Melanocyte of skin (primary cell): ENCODE measurements at places on chromosomes 7 and 10. TPM values are rescaled to one million over a fixed set of nuclear protein-coding genes. Genes with fewer than 3 reads are reported as not detected.

Gene ASAH2
- 0.67 and 1.9 TPM in 2 replicates for total RNA-seq

Gene ACSL5
- under 0.01 and 2.5 TPM in 2 replicates for total RNA-seq

Gene MRPS17
- total RNA-seq, result 16.5 and 17.0 TPM in 2 replicates

Gene NPFFR1
- not detected in 2 replicates for total RNA-seq

Gene PHF14
- total RNA-seq, result 26.6 and 34.1 TPM in 2 replicates

Gene PCDH15
- not detected in 2 replicates for total RNA-seq

Gene CTAGE6
- total RNA-seq, result not detected in 2 replicates

Gene COL13A1
- under 0.01 TPM in 1 of 2 replicates, not detected in the other for total RNA-seq

Gene RSPH10B2
- under 0.01 and 0.34 TPM in 2 replicates for total RNA-seq

Gene PRLHR
- not detected in 2 replicates for total RNA-seq

Gene CPA2
- not detected in 2 replicates for total RNA-seq

Gene GLI3
- 5.2 and 5.5 TPM in 2 replicates for total RNA-seq

Gene ZNF789
- total RNA-seq, result 8.6 and 16.0 TPM in 2 replicates

Gene GHRHR
- total RNA-seq, result not detected in 2 replicates

Gene TET1
- total RNA-seq, result 4.8 and 9.5 TPM in 2 replicates

Gene ZPBP
- total RNA-seq, result not detected in 2 replicates

Gene PRR15
- not detected in 2 replicates for total RNA-seq

Gene GTPBP4
- total RNA-seq, result 51.0 and 56.6 TPM in 2 replicates

Gene CADPS2
- 3.0 and 22.2 TPM in 2 replicates for total RNA-seq

Gene GPR146
- 2.1 and 2.5 TPM in 2 replicates for total RNA-seq

Gene FAM241B
- total RNA-seq, result 0.31 TPM in 1 of 2 replicates, not detected in the other

Gene UTF1
- total RNA-seq, result not detected in 2 replicates

Gene TFPI2
- 3.4 and 7.3 TPM in 2 replicates for total RNA-seq

Gene GNGT1
- total RNA-seq, result not detected in 2 replicates

Gene SPRN
- under 0.01 TPM in 2 replicates for total RNA-seq

Gene CALCR
- under 0.01 TPM in 1 of 2 replicates, not detected in the other for total RNA-seq

Gene FRAT1
- 2.2 and 2.3 TPM in 2 replicates for total RNA-seq

Gene PRSS58
- total RNA-seq, result not detected in 2 replicates

Gene CABCOCO1
- total RNA-seq, result 0.33 and 0.46 TPM in 2 replicates

Gene EVX1
- total RNA-seq, result not detected in 2 replicates

Gene GPR37
- total RNA-seq, result 2.3 and 3.1 TPM in 2 replicates

Gene TMEM229A
- not detected in 2 replicates for total RNA-seq

Gene GDF2
- not detected in 2 replicates for total RNA-seq

Gene SEC61A2
- total RNA-seq, result 18.6 and 22.2 TPM in 2 replicates

Gene RNF148
- under 0.01 and 1.4 TPM in 2 replicates for total RNA-seq

Gene ELOVL3
- total RNA-seq, result 0.33 TPM in 1 of 2 replicates, not detected in the other
